Endothelial cell (in vitro differentiated cells): ENCODE measurements at places on chromosomes 2 and 18.

DNA sequence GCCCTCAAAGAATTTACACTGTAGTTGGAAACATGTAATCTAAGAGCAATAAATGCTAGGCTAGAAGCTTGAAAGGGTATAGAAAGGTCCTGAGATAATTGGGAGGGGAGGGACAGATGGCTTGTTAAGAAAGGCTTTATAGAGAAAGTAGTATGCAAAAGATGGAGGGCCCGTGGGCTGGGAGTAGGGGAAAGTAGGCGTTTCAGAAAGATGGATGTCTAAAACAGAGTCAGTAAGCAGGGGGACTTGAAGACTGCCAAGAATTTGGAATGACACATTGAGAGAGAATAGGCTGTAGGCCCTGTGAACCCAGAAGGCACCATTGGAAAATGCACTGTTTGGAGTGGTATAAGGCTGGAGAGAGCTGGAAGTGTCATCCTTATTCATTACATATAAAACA, 822 bp downstream of the PSMG2 start:
- peak overlapping the region; percentile 98 for H3K4me3 ChIP-seq
- peaks cover 8% of the 10 kb centered on the region for H3K36me3 ChIP-seq
- no peak for DNase-seq
- H3K27ac ChIP-seq, result peak overlapping the region; percentile 96

DNA sequence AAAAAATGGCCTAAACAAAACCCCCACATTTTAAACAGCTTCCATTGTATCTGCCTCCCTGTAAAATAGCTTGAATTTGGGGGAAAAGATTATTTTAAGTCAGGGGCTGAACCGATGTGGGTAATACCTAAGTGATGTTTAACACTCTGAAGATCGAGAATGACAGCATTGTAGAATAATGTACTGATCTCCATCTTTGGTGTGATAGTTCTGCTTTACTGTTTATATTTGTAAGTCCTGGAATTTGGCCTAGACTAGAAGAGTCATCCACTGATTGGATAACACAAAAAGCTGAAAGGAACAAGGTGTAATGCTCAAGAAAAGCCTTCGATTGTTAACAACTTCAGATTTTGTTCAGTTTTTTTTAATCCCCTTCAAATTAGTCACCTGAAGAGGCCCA, 53.8 kb upstream of the CCDC68 start:
- no peaks in the 10 kb centered on the region for H3K36me3 ChIP-seq
- no peak overlapping the region for H3K27ac ChIP-seq
- H3K27me3 ChIP-seq, result no peaks in the 10 kb centered on the region
- H3K4me3 ChIP-seq, result no peak overlapping the region

- peaks cover 2% of the 10 kb centered on the region for H3K27me3 ChIP-seq
- H3K4me1 ChIP-seq, result peaks cover 8% of the 10 kb centered on the region
- H3K27ac ChIP-seq, result no peak overlapping the region
- no peaks in the 10 kb centered on the region for H3K36me3 ChIP-seq
- DNase-seq, result no peak
- H3K4me3 ChIP-seq, result no peak overlapping the region
Observed at GRCh38 chr18:1998121-1998520, 573.2 kb downstream of the METTL4 start.

DNA sequence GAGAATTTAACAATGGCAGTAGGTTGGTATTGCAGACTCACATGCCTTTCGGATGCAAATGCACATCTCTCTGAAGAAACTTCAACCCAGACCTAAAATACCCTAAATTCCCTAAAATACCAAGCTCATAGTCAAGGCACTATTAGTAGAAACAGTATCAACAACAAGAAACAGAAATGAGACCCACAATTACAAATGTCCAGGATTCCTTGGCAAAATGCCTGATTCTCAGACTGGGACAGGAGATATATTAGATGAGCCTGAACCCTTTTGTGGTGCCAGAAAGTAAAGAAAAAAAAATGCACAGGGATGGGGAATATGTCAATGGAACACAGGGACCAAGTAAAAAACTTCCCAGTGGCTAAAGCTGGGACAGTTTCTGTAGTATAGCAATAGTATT, 77.2 kb downstream of the NAT8 start:
- no peak overlapping the region for H3K4me3 ChIP-seq
- DNase-seq, result no peak
- H3K27me3 ChIP-seq, result peaks cover 3% of the 10 kb centered on the region
- no peaks in the 10 kb centered on the region for H3K36me3 ChIP-seq
- peaks cover 5% of the 10 kb centered on the region for H3K4me1 ChIP-seq

GRCh38 chr2:229037621-229038020, 233.5 kb downstream of the PID1 start:
- no peak overlapping the region for H3K27ac ChIP-seq
- H3K4me1 ChIP-seq, result no peaks in the 10 kb centered on the region
- H3K36me3 ChIP-seq, result no peaks in the 10 kb centered on the region
- no peak overlapping the region for H3K4me3 ChIP-seq
- H3K27me3 ChIP-seq, result peaks cover 2% of the 10 kb centered on the region
- no peak for DNase-seq

DNA sequence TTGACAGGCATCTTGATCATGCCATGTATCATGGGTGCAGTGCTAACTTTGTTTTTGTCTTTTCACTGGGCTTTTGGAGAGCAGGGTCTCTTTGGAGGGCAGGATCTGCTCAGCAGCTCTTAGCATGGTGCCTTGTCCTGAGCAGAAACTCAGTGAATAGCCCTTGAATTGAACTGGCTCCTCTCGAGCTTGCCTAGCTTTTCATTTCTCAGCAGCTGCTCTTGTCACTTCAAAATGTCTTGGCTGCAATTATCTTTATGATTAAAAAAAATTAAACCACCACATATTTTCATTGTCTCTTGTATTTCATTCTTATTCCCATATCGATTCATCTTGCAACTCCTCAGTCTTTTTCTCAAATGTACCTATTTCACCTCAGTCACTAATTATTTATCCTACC, 50.5 kb downstream of the CCDC85A start:
- H3K27ac ChIP-seq, result no peak overlapping the region
- H3K27me3 ChIP-seq, result no peaks in the 10 kb centered on the region
- no peaks in the 10 kb centered on the region for H3K4me1 ChIP-seq
- H3K36me3 ChIP-seq, result peaks cover 5% of the 10 kb centered on the region
- no peak overlapping the region for H3K4me3 ChIP-seq

DNA sequence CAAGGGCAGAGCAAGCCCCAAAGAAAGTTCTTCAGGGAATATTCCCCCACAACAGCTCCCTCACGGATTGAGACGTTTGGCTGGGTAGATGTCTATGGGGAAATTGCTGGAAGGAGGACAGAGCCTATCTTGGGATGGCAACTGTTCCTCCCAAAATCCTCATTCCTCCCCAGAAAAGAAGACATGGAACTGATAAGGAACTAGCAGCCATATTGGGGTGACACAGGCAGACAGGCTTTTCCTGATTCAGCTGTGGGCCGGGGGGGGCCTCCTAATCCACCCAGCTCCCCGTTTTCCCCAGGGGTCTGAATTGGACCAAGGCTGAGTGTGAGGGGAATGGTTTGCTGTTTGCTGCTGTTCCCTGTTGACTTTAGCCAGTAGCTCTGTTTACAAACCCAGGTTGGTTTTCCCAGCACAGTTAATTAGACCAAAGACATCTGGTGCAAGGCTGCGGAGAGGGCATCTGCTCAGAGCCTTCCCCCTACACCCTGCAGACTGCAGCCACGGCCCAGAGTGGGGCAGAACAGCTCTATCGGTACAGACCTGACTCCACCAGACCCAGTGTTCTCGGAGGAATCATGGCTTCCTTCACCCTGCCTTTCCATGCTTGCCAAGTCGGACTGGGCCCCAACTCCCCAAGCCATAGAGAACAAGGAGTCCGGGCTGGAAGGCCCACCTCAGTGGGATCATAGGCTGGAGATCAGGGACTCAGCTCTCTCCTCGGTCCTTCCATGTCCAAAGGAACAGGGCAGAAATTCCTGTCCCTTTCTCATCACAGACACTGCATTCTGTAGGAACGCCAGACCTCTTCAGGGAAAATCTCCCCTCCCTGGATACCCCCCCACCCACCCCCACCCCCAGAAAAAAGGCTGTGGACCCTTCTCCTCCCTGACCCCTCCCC, 1.7 kb upstream of the PKDCC start:
- H3K27ac ChIP-seq, result peak overlapping the region; percentile 42
- H3K4me3 ChIP-seq, result peak overlapping the region; percentile 88
- H3K36me3 ChIP-seq, result no peaks in the 10 kb centered on the region
- peaks cover 18% of the 10 kb centered on the region for H3K4me1 ChIP-seq
- H3K27me3 ChIP-seq, result peaks cover 19% of the 10 kb centered on the region

GRCh38 chr2:133855526-133855925, 287.3 kb upstream of the NCKAP5 start:
- H3K4me1 ChIP-seq, result no peaks in the 10 kb centered on the region
- DNase-seq, result no peak
- H3K27ac ChIP-seq, result no peak overlapping the region

GRCh38 chr2:205714789-205715720, 32.8 kb downstream of the NRP2 start:
- H3K4me1 ChIP-seq, result peaks cover 25% of the 10 kb centered on the region
- H3K4me3 ChIP-seq, result no peak overlapping the region
- H3K27ac ChIP-seq, result peak overlapping the region; percentile 52
- no peaks in the 10 kb centered on the region for H3K27me3 ChIP-seq
- no peak for DNase-seq

DNA sequence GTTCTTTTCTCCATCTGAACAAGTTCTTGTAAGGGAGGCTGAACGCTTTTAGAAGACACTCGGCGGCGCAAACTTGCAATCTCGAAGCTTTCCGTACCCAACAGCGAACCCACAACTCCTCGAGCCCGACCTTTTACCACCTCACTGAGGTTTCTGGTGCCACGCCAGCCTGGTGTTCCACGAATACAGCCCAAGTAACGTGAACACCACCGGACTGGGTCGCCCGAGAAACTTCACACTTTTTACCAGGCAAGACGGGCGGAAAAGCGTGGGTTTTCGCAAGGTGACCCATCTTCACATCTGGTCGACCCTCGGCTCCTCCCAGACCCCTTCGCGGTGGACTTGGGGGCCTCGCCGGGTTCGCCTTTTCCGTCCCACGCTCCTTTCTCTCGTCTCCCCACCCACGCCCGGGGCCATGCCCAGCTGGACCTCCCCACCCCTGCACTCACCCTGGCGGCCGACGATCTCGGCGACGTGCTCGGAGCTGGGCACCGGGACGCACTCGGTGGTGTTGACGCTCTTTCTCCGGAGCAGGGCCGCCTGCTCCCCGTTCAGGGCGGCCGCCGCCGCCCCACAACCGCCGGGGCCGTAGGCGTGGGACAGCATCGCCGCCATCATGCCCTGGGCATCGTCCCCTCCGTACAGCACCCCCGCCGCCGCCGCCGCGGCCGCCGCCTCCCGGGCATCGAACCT, 1.2 kb downstream of the MEX3C start:
- peaks cover 36% of the 10 kb centered on the region for H3K4me1 ChIP-seq
- H3K27ac ChIP-seq, result peak overlapping the region; percentile 58
- no peak for DNase-seq
- H3K36me3 ChIP-seq, result peaks cover 9% of the 10 kb centered on the region
- peak overlapping the region; percentile 99 for H3K4me3 ChIP-seq
- H3K27me3 ChIP-seq, result peaks cover 24% of the 10 kb centered on the region

DNA sequence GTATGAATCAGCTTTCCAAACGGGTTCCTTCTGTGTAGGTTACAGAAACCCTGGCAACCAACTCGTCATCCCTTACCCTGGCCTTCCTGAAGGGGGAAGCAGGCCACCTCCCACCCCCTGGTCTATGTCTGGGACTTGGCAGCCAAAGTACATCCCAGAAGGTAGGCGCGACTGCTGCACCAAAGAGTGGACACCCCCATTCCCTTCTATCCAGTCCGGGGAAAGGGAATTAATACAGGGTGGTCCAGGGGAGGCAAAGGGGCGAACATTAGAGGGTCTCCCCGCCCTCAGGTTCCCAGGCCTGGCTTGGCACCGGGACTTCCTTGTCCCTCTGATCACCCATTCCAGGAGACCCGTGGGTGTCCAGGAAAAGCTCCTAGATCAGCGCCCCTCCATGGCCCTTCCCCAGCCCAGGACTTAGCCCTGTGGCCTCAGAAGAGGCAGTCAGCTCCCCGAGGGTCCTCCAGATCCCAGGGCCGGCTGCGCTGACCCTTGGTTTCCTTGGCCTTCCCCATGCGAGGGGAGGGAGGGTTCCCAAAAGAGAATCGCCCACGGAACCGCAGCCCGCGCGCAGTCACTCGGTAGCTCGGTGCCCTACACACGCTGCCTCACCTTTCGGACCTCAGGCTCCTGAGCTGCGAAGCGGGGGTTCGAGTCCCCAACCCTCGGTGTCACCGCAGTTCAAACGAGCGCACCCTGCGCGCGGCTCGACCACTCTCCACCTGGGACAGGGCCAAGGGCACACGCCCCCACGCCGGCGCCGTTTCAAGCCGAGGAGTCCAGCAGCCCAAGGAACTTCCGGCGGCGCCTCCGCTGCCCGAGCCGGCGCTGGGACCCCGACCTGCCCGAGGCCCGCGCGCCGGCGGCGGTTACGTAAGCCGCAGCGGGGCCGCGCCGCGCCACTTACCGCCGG, at the start of gene PER2:
Gene PER2 (minus strand): TSS at position 874 of the 913 bp plus-strand sequence. CDS start 10,674 bp downstream, outside the sequence.
- peaks cover 28% of the 10 kb centered on the region for H3K27me3 ChIP-seq
- peak within 1 kb of the TSS; percentile 89 for H3K4me3 ChIP-seq
- H3K27ac ChIP-seq, result peak within 1 kb of the TSS; percentile 89

GRCh38 chr2:78065366-78065765, 543.2 kb upstream of the LRRTM4 start:
- H3K27ac ChIP-seq, result no peak overlapping the region
- no peak for DNase-seq
- H3K4me3 ChIP-seq, result no peak overlapping the region
- no peaks in the 10 kb centered on the region for H3K27me3 ChIP-seq
- no peaks in the 10 kb centered on the region for H3K36me3 ChIP-seq

DNA sequence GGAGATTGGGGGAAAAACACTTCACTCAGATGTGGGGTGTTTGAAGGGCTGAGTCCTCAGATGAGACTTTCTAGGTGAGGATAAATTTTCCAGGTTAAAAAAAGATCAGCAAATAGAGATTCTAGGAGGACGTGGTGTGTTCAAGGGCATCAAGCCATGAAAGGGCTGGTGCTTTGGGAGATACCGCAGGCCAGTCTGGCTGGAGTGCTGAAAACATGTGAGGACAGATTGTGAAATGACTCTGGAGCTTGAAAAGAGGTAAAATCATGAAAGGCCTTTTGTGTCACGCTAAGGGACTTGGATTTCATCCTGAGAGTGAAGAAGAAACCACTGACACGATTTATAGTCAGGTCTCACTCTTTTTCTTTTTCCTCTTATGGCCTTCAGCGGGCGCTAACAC, 320.5 kb downstream of the DPP10 start:
- H3K27me3 ChIP-seq, result no peaks in the 10 kb centered on the region
- no peak overlapping the region for H3K27ac ChIP-seq

DNA sequence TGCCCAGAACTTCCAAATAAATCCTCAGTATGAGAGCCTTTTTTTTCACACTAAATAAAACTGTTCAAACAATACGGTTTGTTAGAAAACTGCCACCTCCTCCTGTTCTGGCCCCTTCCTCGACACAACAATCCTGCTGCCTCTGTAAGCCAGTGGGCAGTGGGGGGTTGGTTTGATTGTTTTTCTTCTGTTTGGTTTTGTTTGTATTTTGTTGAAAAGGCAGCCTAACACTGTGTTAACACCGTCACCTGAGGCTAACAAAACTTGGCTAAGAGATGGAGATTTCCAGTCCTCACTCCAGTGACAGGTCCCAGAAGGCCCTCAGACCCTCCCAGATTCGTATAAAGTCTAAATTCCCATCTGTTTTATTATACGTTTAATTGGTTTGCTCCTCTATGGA, 402.1 kb downstream of the ZNF521 start:
- peaks cover 6% of the 10 kb centered on the region for H3K4me1 ChIP-seq
- H3K4me3 ChIP-seq, result no peak overlapping the region
- H3K27me3 ChIP-seq, result no peaks in the 10 kb centered on the region
- no peak overlapping the region for H3K27ac ChIP-seq
- H3K36me3 ChIP-seq, result no peaks in the 10 kb centered on the region

- peaks cover 3% of the 10 kb centered on the region for H3K4me1 ChIP-seq
- H3K27ac ChIP-seq, result no peak overlapping the region
- peaks cover 8% of the 10 kb centered on the region for H3K27me3 ChIP-seq
- H3K36me3 ChIP-seq, result no peaks in the 10 kb centered on the region
Observed at GRCh38 chr2:216275890-216276289, 96.4 kb downstream of the MARCHF4 start.
